ENCODE measurements at places on chromosomes 3 and 15.

DNA sequence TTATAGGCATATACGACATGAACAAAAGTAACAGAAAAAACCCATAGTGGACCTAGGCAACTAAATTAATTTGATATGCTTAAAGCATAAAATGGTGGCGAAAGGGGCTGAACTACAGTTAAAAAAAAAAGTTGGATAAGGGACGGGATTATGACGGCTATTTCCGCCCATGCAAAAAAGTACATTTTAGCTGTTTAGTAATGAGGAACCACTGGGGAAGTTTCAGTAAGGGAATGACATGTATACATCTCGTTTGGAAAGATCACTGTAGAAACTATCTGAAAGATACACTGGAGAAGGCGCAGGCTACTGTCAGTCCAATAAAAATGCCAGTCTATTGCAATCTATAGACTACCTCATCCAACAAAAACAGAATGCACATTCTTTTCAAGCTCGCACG is 65.6 kb downstream of the ZNF148 start:
- no peak for DNase-seq

DNA sequence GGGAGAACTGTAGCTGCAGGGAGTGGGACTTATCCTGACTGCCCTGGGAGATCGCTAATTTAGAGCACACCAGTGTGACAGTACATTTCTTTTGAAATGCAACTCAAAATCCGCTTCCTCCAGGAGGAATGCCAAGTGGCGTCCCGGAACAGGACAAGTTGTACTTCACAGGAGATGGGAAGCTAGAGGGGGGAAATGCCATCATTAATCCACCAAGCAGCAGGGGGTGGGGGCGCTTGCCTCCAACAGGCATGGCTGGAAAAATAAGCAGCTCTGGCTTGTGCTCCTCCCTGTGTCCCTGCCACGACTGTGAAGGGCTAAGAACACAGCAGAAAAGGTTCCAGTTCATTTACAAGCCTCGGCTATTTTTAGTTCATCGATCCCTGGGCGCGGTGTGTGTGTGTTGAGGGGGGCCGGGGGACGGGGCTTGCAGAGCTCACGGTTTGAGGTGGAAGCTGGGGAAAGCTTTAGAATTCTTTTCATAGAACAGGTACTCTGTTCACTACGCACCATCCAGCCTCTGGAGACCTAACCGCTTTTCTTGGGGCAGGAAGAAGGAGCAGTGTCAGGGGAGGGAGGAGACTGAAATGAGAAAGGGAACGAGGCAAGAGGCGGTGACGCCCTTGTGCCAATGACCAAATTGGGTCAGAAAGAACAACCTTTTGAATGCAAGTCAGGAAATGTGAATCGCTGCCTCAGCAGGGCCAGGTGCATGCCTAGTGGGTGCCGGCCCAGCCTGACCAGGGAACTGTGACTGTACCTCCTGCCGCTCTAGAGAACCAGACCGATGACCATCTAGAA is 51.8 kb upstream of the DGKG start:
- DNase-seq = peak; percentile 10

DNA sequence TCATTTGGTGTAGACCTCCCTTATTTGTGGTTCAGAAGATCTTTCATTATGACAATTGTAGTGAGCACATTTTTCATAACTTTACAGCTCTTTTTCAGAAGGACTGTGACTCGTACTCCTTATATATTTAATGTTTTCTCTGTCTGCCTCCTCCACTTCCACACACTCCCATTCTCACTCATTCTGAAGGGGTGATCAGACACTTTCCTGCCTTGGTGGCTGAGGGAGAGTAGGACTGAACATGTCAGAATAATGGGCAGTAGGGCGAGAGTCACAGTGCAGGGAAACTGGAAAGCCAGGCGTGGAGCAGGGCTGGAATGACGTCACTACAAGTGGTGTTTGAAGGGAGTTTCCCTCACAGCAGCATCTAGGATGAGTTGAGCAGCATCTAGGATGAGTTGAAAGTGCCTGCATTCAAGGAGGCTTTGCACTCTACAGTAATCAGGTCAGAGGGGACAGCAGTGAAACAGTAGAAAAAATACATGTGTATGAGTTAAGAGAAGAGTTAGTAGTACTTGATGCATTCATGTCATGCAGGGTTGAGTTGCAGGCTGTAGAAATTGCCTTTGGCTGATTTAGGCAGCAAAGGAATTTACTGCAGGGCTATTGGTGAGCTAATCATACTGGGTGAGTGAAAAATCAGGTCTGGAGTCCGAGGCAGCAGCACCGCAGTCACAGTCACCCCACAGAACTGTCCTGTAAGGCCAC is 36.3 kb upstream of the FBXL22 start:
- DNase-seq = no peak

DNA sequence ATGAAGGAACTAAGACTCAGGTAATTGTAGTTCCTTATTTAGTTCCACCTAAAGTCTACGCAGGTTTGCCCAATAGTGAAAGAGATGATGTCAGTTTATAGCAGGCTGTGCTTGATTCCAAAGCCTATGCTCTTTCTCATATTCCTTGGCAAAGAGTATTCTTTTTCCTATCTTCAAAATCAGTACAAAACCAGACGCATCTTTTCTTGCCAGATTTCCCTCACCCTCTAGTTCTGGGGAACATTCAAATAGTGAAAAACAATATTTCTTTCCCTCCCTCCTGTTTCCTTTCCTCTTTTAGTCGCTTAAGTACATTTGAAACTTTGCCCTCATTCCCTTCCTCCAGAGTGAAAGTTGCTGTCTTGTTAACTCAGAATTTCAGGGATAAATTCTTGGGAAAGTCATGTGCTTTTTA is 134.6 kb upstream of the PDZRN3 start:
- DNase-seq = no peak

DNA sequence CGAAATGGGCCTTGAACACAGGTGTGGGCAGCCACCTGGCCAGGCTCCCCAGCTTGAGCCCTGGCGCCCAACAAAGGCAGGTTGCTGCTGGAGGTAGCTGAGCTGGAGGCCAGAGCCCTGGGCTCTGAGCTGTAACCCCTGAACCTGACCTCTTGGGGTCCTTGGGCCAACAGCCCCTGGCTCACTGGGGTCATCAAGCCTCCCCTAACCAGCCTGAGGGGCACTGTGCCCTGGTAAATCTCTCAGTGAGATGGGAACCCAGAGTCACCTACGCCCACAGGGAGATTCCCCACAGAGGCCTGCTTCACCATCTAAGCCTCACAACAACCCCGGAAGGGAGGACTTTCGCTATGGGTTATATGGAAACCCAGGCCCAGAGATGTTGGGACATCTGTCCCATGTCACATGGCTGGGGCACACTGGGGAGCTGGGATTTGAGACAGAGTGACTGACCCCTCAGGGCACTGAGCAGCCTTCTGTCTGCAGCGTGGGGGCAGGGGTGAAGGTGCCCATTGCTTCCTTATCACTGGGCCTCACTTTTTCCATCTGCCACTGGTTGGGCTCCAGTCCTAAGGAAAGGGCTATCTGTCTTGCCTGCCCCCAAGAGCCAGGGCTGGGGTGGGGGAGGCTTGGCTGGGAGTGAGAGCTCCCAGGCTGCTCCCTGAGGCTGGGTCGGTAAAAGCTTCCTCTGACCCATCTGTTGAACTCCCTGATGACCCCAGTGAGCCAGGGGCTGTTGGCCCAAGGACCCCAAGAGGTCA is 59.1 kb downstream of the IQSEC1 start:
- peak; percentile 60 for DNase-seq

GRCh38 chr3:16423947-16424673 is 89.4 kb downstream of the RFTN1 start:
- DNase-seq = no peak

- no peak for DNase-seq
These were observed 4.4 kb upstream of the ENTPD3 start for GRCh38 chr3:40382617-40382979.

- no peak for DNase-seq
These were observed 38.8 kb upstream of the PCSK6 start for GRCh38 chr15:101528108-101528916.

DNA sequence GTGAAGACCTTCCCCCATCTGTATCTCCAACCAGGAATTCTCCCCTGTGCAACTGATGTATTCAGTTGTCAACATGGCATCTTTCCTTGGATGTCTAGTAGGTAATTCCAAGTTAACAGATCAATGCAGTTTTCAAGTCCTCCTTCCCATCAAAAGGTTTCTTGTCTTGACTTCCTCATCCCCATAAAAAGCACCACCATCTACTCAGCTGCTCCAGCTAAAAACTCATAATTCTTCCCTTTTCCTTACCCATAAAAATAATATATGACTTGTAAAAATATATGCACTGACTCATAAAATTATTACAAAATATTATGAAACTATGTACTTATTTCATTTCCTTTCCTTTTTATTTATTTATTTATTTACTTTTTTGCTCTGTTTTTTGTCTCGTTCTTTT is 5.0 kb upstream of the CAND2 start:
- no peak for DNase-seq

GRCh38 chr15:35062738-35063099 is 22.4 kb downstream of the NANOGP8 start:
- no peak for DNase-seq
